SIG-M5 (cell line): ENCODE measurements at places on chromosomes 3 and 15.
A peak's percentile ranks its signal among the peaks of the same experiment; 100 is the strongest.

GRCh38 chr15:34239151-34239808, 14.5 kb downstream of the EMC4 start:
- DNase-seq = no peak

GRCh38 chr3:195522254-195523023, 20.7 kb downstream of the PPP1R2 start:
- no peak for DNase-seq

GRCh38 chr3:42674146-42674545, 11.2 kb upstream of the KLHL40 start:
- no peak for DNase-seq

DNA sequence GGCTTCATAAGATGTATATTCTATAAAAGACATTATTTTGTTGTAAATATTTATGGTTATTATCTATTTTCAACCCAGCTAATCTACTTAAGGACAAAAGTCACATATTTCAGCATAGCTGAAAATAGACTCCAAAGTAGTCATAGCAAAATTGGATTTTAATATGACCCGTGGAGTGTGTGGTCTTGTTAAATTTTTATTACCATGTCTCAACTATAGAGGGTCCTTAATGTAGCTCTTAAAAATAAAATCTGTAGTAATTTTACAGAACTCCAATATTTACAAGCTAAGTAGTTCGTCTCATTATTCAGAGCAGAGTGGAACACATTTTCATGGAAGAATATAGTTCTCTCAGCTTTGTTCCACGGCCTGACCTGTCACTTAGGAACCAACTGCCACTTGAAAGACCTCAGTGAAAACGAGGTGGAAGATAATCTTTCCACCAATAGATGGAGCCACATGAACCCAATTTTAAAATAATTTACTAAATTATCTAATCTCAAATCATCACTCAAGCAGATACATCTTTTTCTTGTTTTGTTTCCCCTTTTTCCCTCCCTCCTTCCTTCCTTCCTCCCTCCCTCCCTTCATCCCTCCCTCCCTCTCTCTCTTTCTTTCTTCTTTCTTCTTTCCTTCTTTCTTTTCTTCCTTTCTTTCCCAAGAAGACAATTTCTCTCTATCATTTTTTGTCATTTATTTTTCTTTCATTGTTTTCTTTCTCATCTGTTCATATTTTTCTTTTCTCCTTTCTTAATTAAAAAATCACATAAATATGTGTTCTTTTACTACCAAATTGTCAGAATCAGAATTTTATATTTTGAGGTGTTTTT, 97.2 kb downstream of the CLDN1 start:
- no peak for DNase-seq

- DNase-seq = no peak
These were observed 52.2 kb downstream of the ABI3BP start for GRCh38 chr3:100941041-100941440.

DNA sequence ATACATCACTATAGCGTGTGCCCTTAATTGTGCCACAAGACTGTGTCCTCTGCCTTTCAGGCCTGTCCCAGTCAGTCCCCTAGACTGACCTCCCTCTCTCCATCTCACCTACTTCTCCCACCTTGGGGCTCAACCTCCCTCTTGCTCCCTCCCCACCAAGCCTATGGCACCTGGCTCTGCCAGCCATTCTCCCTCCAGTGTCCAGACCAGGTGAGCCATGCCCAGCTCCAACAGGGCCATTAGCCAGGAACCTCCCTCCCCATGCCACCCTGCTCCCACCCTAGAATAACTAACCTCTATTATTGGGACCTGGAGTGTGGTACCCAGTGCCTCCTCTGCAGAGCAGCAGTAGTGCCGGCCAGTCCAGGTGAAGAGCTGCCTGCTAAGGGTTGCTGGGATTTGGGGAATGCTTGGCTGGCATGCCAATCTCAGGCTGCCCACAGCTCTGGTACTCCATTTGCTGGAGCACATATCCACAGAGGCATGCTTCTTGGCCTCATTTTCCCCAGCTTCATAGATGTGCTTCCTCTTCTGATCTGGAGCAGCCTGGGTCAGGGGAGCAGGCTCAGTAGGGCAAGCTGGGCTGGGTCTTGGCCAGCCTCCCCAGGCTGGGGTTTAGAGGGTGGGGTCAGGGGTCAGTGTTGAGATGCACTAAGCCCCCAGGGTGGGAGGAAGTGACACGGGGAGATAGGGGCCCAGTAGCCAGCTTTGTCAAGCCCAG, 38.8 kb downstream of the SAXO2 start:
- no peak for DNase-seq

DNA sequence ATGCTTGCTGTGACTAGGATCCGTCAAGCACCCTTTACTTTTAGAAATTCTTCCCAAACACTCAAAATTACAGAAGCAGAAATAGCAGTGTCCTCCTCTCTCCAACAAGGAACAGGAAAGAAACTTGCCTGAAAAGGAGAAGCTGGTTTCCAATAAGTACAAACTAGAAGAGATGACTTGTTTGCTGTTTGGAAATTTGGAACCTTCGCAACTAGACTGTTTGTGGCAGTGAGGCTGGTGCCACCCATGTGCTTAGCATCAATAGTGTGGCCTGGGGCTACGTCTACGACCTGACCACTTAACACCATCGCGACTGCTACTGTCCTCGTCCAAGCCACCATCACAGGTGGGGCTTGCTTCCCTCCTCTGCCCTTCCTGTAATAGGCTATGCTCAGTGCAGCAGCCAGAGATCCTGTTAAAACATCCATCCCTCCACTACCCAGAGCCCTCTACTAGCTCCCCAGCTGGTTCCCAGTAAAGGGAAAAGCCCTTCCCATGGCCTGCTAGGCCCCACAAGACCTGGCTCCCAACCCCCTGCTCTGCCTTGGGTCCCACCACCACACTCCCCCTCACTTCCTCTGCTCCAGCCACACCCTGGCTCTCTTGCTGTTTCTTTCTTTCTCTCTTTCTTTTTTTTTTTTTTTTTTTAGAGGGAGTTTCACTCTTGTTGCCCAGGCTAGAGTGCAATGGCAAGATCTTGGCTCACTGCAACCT, 52.6 kb upstream of the CCR2 start:
- peak; percentile 43 for DNase-seq

GRCh38 chr3:171494457-171495109, 34.4 kb upstream of the TNIK start:
- no peak for DNase-seq

- no peak for DNase-seq
These were observed 1015.8 kb upstream of the EPHA6 start for GRCh38 chr3:95798628-95799027.
